ENCODE measurements at places on chromosomes 11 and 22.

DNA sequence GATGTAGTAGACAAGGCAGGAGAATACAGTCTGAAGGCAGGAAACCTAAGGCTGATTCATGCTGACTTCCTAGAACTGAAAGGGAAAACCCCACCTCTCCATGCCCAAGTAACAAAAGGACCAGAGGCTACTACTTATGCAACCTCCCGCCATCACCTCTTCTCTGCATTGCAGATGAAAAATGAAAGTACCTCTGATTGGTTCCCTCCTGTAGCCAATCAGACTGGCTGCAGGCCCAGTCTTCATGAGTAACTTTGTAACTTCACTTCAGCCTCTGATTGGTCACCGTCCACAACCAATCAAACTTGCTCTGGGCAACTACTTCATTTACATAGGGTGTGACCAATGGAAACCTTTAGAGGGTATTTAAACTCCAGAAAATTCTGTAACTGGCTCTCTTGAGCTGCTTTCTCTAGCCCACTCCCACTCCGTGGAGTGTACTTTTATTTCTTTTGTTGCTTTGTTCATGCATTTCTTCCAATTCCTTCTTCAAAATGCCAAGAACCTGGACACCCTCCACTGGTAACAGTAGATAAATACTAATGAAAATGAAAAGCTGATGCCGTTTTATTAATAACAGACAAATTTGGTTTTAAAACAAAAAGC, 5.2 kb upstream of the MAP6 start:
- no peak for DNase-seq

DNA sequence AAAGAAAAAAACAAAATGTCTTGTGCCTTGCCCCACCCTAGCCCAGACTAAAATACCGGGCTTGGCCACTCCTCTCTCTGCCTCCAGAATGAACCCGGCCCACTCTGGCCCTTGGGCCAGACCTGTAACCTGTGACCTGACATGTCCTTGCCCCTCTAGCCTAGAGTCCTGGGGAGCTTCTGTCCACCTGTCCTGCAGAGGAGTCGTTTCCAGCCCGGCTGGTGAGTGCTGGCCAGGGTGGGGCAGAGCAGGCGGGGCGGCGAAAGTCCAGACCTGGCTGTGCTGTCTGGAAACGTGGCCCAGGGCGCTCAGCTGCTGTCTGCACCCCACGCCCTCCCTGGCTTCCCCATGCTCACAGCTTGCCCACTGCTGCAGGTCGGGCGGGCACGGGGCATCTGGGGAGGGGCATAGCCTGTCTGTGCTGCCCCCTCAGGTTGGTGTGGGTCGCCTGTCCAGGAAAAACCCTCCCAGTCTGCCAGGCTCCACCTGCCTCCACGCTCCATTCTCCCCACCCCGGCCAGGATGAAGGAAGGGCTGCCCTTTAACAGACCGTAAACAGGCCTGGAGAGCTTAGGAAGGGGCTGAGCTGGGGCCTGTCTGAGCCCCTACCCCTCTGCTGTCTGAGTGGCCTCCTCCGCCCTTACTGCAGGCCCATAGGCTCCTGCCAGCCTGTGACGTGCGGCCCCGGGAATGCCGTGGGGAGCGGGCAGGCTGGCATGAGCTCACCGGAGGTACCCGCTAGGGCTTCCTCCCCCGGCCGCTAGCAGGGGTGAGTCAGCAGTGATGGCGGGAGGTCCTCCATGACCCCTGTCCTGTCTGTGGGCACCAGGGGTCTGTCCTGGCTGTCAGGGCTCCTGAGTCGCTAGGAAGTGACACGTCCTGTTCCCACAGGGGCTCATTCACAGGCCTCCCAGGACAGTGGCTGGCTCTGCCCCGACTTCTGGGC, 1.9 kb downstream of the CD151 start:
- no peak for DNase-seq

DNA sequence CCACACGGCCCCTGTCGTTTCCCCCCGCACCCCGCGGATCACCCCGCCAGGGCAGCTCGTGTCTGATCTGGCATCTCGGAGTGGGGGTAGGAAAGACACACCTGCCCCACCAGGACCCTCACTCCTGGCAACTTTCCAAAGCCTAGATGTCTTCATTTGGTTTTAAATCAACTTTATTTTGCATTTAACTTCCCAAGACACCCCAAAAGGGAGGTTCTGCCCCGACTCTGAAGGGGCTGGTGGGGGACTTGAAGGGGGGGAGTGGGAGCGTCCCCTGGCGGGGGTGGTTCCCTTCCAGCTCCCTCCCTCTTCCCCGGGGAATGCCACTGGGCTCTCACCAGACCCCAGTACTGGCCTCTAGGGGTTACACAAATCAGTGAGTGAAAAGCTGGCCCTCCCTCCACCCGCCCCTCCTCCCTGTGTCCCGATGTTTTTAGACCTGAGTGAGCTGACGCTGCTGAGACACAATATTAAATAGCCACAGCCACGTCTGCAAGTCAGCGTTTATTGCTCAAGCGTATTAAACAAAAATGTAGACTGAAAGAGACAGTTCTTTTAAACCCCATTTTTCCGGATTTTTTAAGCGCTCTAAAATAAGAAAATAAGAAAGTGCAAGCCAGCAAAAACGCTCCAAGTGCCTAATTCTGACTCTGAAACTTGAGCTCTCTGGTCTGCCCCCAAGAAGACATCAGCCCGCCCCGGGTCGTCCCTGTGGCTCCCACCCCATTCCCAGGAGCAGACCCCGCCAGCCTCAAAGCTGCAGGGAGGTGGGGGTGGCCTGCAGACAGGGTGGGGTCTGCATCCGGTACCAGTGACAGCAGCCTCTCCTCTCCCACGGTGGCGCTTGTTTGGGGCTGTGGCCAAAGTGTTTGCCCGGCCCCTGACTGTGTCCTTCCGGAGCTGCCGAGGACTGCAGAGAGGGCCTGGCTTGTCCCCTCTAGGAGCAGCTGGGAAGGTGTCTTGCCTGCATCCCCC, 1.1 kb upstream of the TTLL8 start:
- peak; percentile 7 for DNase-seq

GRCh38 chr22:46902998-46903916, 140.8 kb downstream of the TBC1D22A start:
- no peak for DNase-seq

DNA sequence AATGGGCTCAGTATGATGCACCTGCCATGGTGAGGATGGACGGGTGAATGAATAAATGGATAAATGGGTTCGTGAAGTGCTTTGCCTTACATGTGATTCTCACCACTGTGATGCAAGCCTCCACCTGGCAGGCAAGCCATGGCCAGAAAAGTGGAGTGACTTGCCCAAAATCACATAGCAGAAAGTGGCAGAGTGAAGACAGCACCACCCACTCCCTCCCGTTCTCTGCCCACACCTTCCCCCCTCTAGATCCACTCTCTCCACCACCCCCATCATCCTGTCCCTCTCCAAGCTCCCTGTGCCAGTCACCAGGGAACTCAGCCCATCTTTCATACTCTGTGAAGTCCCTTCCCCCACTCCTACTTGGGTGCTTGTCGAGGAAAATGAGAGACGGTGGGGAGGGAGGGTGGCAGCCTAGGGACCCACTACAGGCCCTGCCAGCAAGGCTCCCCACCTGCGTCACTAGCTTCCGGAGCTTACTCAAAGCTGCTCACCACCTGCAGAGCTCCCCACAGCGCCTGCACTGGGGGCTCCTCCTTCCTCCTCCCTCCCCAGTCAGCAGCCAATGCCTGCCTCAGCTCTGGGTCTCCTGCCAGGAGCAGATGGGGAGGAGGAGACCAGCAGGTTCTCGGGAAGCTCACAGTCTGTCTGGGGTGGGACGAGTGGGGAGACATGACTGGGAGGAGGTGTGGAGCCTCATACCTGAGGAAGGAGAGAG, 82.3 kb downstream of the PDE2A start:
- DNase-seq = no peak

GRCh38 chr11:29432719-29433325, 584.0 kb downstream of the KCNA4 start:
- DNase-seq = peak; percentile 59
